ENCODE measurements at places on chromosomes 5 and 9.

GRCh38 chr9:134411440-134412297, 85.4 kb downstream of the RXRA start:
- no peak for DNase-seq

- peak; percentile 79 for DNase-seq
These were observed 41.4 kb downstream of the GLRX start for GRCh38 chr5:95781101-95781583.

GRCh38 chr9:30235068-30235467, 2149.4 kb upstream of the ACO1 start:
- no peak for DNase-seq

GRCh38 chr9:28155671-28156070, 582.4 kb upstream of the C9orf72 start:
- DNase-seq, result no peak

GRCh38 chr5:179254638-179255271, 90.5 kb downstream of the ADAMTS2 start:
- no peak for DNase-seq

GRCh38 chr5:111277061-111277460, 52.9 kb downstream of the CAMK4 start:
- DNase-seq, result no peak

GRCh38 chr9:130820135-130820738, 14.8 kb upstream of the ABL1 start:
- DNase-seq, result no peak

GRCh38 chr9:76529653-76530052, 70.7 kb downstream of the GCNT1 start:
- DNase-seq, result no peak

GRCh38 chr5:51902512-51902911, 519.3 kb downstream of the ISL1 start:
- no peak for DNase-seq

GRCh38 chr9:12723409-12724028, 30.3 kb downstream of the TYRP1 start:
- no peak for DNase-seq

DNA sequence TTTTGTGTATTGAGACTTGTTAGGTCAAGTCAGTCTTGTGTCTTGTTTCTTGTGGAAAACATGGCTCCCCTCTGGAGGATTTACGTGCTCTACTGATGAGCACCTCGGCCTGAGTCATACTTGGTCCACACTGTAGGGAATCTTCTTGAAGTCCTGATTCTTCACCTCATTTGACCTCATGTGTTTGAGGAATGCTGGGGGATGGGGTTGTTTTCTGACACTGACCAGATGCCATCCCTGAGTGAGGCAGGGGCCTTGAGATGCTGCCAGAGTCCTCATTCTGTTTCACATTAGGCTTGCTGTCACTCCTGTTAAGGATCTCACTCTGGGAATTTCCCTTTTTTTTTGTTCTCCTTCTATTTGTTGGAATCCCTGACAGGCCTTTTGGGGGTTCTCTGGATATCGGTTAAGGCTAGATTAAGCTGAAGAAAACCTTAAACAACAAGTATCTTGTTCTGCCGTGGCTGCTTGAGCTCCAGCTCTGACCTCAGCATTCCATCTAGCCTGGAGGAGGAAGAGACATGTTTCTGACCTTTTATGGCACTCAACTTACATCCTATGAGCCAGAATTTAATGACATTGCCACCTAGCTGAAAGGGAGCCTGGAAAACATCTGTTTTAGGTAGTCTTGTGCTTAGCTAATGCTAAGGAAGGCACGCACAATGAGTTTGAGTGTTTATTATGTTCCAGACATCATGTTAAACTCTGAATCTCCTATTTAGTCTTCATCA, 20.6 kb downstream of the TCOF1 start:
- DNase-seq, result no peak

DNA sequence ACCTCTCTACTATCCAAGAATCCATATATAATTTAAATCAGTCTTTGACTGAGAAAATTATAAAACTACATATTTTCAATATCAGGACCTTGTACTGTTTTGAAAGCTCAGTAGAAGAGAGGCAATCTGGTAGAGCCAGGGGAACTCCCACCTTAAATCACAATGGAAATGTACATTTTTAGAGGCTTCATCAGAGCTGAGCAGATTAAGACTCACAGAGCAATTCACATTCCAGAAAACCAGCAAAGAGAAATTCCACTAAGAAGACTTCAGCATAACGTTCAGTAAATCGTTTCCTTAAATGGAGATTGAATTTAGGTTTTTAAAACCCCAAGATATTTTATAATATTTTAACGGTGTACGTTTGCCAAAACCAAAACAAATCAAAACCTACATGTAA, 227.8 kb upstream of the TRPM3 start:
- DNase-seq, result no peak

- DNase-seq, result peak; percentile 36
These were observed 137.1 kb downstream of the FGF1 start for GRCh38 chr5:142548739-142549275.

- no peak for DNase-seq
These were observed 154.0 kb downstream of the SLC12A2 start for GRCh38 chr5:128237546-128237945.

- no peak for DNase-seq
These were observed 609.6 kb downstream of the TAF11L14 start for GRCh38 chr5:18243846-18244245.

DNA sequence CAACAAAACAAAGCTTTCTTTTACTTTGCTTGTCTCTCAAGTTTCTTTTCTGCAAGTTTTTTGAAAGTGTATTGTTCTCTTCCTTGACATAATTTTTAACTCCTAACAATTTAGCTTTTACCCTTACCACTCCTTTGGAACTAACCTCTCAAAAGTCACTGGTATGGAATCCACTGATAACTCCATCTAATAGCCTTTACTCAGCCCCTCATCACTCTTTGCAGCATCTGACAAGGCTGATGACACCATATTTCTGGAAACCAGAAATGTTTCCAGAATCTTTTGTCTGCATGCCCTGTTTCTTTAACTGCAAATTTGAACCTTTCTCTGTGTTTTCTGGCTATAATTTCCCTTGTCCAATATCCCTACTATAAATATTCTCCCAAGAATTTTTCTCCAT, 46.5 kb downstream of the ZNF474 start:
- DNase-seq, result no peak

DNA sequence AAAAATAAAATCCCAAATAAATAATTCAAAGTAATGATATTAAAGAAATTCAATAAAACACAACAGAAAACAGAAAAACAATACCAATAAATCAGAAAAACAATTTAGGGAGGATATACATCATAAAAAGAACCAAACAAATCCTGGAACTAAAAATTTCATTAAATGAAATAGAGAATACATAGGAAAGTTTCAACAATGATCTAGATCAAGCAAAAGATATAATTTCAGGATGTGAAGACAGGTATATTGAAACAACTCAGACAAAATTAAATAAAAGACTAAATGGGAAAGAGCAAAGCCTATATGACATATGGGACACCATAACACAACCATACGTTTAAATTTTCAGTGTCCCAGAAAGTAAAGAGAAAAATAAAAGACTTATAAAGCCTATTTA, 85.1 kb upstream of the GHR start:
- DNase-seq, result no peak

- no peak for DNase-seq
These were observed 27.3 kb downstream of the SHB start for GRCh38 chr9:38041564-38042243.

DNA sequence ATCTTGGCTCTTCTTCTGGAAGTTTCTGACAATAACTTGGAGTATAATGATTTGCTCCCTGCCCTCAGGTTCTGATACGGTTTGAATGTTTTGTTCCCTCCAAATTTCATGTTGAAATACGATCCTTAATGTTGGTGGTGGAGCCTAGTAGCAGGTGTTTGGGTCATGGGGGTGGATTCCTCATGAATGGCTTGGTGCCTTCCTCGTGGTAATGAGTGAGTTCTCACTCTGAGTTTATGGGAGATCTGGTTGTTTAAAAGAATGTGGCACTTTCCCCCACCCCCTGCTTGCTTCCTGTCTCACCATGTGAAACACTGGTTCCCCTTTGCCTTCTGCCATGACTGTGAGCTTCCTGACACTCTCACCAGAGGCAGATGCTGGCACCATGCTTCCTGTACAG, 103.0 kb upstream of the OSMR start:
- no peak for DNase-seq

DNA sequence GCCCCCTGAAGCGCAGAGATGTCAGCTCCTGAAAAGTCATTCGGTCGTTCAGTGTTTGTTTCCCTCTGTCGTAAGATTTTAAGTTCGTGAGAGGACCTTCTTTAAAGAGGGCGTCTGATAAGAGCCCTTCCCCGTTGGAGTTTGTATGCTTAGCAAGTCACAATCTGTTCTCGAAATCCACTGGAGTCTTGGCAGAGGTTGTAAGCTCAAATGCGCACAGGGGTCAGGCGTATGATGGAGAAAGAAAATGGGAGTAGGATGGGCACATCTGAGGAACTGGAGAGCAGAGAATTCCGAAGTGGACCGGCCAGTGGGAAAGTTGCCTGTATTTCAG, 710 bp downstream of the HSD17B4 start:
- no peak for DNase-seq

All from CD4-positive, alpha-beta T cell treated with Interleukin-12 subunit alpha and Interleukin-12 subunit beta, for 1 hour (primary cell).